ENCODE measurements at places on chromosomes 5 and 9.

DNA sequence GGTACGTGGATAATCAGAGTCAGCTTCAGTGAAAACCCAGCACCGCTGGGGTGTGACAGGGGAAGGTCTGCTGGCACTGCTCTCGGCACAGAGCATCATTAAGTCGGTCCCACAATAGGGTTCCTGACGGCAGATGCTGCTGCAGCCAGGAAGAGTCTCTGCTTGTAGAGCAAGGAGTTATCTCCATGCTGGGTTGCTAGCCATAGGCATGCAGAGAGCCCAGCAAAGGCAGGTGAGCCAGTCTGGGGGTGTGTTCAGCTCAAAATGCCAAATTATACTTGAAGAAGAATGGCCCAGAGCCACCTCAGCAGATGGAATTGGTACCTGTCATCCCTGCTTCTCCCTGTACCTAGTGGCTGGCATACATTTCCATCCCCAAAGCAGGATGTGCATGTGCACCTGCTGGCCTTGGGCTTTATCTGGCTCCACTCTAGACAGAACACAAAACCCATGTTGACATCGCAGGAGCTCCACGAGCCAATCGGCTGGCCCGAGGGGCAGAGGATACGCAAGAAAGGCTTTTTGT is 100.8 kb downstream of the WDR41 start:
- no peak for DNase-seq

DNA sequence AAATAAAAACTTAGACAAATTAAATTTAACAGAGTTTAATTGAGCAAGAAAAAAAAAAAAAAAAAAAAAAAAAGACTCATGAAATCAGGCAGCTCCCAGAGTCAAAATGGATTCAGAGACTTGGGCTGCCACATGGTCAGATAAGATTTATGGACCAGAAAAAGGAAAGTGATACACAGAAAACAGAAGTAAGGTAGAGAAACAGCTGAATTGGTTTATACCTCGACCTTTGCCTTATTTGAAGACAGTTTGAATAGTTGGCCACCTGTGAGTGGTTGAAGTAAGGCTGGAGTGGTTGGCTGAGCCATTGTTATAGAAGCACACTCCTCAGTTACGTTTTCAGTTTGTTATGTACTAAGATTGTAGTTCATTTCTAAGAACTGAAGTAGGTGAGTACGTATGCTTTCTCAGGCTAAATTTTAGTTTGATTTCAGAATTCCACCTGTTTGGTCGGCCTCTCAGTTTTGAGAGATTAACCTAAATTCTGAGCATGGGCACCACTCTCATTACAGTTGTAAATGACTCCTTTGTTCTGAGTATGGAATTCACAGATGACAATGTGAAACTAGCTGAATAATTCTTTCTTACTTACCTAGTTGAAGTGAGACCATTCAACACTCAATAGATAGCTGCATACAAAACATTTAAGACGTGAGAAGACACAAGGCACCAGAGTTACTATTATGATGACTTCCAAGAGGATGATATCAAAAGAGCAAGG is 149.0 kb downstream of the AOPEP start:
- no peak for DNase-seq

DNA sequence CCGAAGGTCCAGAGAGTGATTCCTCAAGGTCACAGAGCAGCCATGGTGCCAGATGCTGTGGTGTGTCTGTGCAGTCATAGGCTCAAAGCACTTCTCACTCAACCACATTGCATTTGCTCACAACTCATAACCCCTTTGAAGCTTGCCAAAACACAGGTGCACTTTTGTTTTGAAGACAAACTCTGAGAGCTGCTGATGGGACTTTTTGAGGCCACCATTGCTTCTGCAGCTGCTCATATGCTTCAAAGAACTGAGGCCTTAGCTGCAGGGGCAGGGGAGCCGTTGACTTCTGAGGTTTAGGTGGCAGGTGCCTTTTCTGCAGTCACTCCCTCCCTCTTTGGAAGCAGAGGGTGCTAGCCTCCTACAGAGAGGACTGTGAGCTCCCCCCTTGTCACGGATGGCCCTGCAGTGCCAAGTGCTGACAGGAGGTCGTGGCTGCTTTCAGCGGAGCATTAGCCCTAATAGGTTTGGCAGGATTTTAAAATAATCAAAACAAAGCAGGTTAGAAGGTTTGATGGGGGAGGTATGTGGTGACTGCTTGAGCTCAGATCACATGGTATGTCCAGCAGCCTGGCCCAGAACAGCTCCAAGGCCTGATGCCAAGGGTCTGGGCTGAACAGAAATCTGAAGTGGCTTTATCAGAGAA is 232.1 kb downstream of the MAN2A1 start:
- DNase-seq, result no peak

- peak; percentile 93 for DNase-seq
Measured at GRCh38 chr5:127820910-127821553, 117.8 kb downstream of the CCDC192 start.

- peak; percentile 97 for DNase-seq
Measured at GRCh38 chr5:118548761-118549720, 439.3 kb downstream of the DTWD2 start.
